Stimulated activated naive CD4-positive, alpha-beta T cell (primary cell): ENCODE measurements at places on chromosomes 1 and 21.

GRCh38 chr1:27395441-27396195, 3.2 kb downstream of the GPR3 start:
- DNase-seq: peak; percentile 76

DNA sequence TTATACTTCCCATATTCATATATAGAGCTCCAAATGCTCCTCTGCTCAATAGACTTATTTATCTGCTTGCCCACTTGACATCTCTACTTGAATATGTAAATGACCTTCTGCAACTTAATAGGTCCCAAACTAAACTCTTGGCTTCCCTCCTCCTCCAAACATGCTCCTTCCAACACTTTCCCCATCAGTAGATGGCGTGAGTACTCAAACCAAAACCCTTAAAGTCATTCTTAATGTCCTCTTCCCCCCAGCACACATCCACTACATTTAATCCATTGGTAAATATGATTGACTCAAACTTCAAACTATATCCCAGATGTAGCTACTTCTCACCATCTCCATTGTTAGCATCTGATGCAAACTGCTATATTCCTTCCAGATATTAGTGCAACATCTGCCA, 48.5 kb upstream of the PBX1 start:
- DNase-seq: no peak

DNA sequence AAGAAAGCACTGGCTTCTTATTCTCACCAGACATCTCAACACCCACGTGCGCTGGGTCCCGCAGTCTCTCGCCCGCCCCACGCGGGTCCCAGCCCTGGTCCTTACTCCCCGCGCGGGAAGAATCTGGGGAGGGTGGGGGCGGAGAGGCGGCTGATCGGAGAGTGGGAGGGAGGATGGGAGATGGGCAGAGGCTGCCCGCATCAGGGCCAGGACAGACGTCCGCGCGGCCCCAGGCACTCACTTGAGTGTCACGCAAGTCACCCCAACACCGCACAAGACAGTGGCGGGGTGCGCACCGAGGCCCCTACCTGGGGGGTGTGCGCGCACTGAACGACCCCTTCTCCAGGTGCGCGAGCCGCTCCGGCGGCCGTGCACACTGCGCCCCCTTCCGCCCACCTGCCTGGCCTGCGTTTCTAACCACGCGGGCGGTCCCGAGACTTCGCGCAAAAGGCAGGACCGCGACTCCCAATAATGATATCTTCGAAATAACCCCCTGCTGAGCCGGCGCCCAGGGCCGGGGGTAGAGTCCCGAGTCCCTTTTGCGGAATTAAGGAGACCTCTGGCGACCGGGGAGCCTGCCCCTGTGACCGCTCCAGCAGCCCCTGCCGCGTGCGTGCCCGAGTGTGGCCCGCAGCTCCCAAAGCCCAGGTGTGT, 6.0 kb upstream of the SIM2 start:
- no peak for DNase-seq

- peak; percentile 3 for DNase-seq
Measured at GRCh38 chr1:9942399-9942938, 722 bp downstream of the LZIC start.

DNA sequence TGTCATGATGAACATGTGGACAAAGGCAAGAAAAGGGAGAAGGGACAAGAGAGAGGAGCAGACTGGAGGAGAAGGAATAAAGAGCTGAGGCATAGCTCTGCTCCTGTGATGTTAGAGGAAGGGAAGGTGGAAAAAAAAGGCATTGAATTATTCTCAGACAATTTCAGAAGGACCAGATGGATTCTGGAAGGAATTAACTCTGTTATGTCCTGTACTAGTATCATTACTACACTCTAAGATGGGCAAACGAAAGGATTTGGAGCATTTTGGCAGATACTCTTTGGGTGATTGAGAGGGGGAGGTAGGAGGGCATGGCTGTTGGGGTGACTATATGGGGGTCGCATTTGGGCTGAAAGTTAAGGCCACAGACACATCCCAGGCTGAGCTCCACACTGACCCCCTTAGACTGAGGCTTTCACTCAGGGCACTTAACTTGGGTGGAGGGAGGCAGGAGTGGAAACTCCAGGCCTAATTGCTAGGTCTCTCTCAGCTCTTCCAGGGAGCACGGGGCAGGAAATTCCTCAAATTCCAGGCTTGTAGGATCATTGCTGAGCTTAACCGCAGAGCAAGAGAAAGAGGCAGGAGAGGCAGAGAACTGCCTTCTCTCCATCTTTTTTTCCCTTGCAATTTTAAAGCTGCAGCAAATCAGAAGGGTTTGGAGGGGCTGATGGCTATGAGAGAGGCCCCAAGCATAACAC, 25.9 kb downstream of the KIRREL1 start:
- DNase-seq: no peak

DNA sequence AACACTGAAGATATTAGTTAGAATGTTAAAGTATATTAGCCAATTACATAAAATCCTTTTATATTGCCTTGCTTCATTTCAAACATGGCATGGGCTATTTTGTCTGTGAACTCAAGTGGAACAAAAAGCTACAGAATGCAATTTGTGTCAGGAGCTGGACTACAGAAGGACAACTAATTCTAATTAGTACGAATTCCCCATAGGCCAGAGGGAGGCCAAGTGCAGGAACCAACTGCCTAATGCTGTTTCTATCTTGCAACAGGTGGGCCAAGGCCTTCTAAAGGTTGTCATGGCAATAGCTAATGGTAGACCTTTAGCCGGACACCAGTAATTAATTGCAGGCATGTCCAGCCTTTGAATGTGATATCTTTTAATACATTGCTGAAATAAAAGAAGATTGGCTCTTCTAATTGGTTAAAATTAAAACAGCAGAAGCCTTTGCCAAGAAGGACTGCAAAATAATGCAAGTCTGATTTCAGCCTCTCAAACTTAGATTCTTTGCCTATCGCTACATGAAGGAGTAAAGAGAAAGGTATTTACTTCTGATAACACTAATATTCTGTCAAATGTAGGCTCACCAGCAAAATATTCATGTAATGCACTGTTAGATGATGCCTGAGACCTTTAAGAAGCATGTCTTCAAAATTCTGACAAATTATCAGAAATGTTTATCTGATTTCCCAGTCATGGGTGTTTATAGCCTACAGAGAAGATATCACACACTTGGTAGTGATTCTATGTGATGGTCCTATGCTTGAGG, 232.1 kb downstream of the LMO4 start:
- DNase-seq: no peak
